Left lung (tissue), 14 donors: ENCODE measurements at places on chromosomes 12 and 14. TPM values are rescaled to one million over a fixed set of nuclear protein-coding genes. Genes with fewer than 3 reads are reported as not detected.

DNA sequence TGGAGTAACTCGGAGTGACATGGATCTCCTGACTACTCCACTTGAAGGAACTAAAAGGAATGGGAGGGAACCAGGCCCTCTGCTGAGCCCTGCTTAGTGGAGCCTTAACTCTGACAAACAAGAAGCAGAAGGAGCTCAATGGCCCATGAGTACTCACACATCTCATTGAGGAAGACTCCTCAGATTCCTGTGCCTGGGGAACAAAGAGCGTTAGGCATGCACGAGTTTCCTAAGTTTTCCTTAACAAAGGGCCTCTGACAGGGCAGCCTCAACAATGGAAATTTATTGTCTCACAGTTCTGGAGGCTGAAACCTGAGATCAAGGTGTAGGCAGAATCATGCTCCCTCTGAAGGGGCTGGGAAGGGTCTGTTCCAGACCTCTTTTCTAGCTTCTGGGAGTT is 185.7 kb upstream of the NTF3 start:
- DNase-seq: no peak

- no peak for DNase-seq
These were observed 33.1 kb upstream of the OASL start for GRCh38 chr12:121072147-121072546.

DNA sequence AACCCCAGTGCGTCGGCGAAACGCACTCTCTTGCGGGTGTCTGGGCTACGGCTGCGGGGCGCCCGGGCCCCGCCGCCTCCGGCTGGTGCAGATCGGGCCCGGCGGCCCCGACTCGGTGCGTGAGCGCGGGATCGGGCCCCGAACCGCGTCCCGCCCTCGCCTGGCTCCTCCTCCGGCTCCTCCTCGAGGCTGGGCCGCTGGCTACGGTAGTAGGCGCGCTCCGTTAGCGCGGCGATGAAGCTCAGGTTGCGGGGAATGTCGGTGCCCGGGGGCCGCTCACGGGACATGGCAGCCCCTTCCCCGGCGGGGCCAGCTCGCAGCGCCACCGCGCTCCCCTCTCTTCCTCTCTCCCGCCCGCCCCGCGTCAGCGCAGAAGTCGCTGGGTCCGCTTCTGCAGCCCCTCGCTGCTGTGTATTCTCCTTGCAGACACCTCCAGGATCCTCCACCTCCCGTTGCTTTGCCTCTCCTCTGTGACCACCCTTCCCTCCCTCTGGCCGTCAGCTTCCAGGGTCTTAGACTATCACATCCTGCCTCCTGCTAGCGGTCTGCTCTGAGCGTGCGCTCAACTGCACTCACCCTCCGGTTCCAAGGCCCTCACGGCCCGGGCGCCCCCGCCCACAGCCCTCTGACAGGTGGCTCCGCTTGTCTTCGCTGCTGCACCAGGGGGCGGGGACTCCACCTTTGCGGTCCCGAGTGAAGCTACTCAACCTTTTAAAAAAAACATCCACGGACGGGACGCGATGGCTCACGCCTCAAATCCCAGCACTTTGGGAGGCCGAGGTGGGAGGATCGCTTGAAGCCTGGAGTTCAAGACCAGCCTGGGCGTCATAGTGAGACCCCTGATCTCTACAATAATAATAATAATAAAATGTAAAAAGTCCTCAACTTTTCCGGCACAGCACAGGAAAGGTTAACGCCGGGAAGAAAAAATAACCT is at the start of gene PPP1R3E:
TSS of gene PPP1R3E (minus strand) at position 570 of the 936 bp plus-strand sequence. CDS start at position 287, 283 bp downstream.
- DNase-seq: peak; percentile 46

GRCh38 chr12:77343291-77343690 is 277.9 kb upstream of the E2F7 start:
- DNase-seq: no peak

DNA sequence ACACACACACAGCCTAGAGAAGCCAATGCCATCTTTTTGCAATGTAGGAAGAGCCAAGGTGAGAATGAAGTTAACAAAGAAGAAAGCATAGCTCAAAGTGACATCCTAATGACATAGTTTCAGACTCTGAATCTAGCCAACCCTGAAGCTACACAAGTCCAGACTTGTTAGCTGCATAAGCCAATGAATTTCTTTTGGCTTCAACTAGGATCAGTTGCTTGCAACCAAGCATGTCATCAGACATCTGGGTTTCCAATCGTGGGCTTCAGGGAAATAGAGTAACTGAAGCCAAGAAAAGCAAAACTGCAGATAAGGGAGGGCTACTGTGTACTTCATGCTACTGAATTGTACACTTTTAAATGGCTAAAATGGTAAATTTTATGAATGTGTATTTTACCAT is 4.4 kb upstream of the GPHN start:
- no peak for DNase-seq

ZNF605 gene
- 18.1 TPM for total RNA-seq

DNA sequence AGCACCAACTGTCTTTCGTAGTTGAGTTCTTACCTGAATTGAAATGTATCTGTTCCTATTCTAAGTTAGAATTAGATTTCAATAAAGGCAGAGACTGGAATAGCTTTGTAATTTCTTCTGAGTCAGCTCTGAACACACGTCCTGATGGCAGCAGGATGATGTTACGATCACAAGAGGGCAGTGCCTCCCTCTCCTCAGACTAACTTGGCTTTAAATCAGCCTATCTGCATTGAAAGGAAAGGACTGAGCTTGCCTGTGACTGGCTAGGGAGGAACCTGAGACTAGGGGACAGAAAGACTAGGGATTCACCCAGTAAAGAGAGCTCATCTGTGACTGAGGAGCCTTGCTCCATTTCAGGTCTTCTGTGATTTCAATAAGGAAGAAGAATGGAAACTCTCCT is 323.7 kb upstream of the OR4E1 start:
- DNase-seq: peak; percentile 27

DNA sequence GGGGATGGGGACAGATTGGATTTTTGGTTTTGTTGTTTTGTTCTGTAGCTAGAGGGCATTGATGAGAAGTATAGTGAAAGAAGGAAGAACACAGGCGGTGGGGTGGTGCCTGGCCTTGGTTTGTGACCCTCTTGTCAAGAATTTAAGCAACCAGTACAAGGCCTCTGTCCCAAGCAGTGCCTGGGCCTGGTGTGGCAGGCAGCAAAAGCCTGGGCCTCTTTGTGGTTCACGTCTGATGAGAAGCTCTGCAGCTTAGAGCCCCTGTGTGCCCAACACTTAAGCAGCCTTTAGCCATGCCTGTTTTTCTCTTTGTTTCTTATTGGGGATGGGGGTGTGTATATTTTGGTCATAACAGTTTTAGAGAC is 98.0 kb downstream of the PPP2R5C start:
- DNase-seq: no peak

GRCh38 chr12:54127538-54128259 is 61.1 kb downstream of the SMUG1 start:
- DNase-seq: no peak

GRCh38 chr12:1594006-1594260 is 448 bp downstream of the FBXL14 start:
- DNase-seq: no peak

PHLDA1 gene
- total RNA-seq: 15.8 TPM

GRCh38 chr12:43930032-43930431 is 94.2 kb downstream of the TMEM117 start:
- DNase-seq: no peak

DNA sequence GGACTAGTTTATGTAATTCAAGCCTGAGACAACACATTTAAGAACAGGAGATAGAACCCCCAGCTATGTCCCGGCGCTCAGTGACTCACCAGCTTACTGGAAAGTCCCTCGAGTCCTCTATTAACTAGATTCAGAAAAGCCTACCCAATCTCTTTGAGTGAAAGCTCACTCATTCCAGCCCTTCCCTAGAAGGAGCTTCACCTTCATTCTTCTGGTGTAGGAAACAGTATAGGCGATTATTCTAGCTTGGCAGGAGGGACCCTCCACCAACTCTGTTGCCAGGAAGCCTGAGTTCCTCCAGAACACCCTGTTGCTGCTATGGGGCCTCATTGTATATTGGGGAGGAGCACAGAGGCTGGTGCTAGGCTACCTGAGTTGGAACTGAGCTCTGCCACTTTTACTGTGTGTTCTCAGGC is 57.2 kb upstream of the AEBP2 start:
- no peak for DNase-seq

GRCh38 chr12:99418379-99418778 is 229.2 kb upstream of the GARIN6 start:
- DNase-seq: no peak

DNA sequence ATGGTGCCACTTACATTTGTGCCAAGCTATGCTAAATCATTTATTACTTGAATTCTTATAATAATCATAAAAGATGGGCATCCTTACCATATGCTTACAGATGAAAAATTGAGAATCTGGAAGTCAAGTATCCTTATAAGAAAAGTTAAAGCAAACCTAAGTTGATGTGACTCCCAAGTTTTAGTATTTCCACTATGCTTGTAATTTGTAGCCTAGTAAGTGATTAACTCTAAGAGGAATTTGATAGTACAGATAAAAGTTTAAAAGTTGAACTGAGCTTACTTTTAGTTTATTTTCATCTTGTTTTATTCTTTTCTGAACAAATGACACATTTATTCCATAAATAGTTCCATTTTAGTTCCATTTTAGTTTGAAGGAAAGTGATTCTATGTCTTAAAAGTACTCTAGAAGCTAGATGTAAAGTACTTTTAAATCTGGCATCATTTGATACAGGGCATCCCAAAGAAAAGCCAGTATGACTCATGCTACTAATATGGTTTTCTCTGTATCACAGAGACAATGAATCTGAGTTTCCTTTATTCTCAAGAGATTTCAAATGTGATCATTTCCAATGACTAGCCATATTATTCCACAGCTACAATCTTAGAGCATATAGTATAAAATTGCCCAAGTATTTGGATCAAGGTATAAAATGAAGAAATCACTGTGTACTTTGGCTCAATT is 596.0 kb downstream of the SLC16A7 start:
- DNase-seq: no peak

LTB4R gene
- total RNA-seq: 26.1 TPM

GRCh38 chr14:55190906-55191202 is 531 bp downstream of the DLGAP5 start:
- DNase-seq: no peak

GRCh38 chr12:102769323-102769916 is 147.6 kb downstream of the PAH start:
- DNase-seq: no peak

DNA sequence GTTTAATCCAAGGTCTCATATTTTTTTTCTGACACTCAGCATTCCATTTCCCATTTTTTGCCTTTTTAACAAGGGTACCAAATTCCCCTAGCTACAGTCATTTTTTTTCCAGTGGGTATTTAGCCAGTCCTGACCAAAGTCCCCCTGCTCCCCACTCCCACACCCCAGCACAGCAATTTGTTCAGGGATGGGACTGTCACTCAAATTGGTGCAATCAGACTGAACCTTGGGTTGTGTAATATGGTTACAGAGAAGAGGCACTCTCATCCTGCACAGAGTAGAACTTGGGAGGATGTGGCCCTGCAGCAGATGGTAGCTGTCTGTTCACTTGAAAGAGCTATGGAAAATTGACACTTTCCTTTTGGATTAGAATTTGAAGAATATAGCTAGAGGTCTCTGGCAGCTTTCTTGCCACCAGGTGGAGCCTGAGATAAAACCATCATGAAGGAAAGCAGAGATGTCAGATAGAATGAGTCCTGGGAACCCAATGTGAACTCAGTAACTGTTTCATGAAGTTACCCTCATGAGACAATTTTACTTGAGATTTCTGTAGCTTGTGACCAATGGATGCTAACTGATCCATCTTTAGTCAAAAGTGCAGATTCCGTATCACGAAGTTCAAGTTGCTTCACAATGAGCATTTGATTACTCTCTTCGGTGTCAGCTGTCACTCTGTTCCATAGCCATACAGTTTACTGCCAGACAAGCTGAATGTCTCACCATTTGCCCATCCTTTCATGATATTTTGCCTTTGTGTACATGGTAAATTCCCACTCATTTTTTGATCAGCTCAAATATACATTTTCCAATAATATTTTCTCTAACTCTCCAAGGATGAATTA is 394.0 kb upstream of the SYT1 start:
- DNase-seq: no peak

GRCh38 chr12:124563401-124563800 is 4.0 kb downstream of the NCOR2 start:
- no peak for DNase-seq

CAPZA3 gene
- not detected for total RNA-seq

DDX23 gene
- 66.5 TPM for total RNA-seq

DNA sequence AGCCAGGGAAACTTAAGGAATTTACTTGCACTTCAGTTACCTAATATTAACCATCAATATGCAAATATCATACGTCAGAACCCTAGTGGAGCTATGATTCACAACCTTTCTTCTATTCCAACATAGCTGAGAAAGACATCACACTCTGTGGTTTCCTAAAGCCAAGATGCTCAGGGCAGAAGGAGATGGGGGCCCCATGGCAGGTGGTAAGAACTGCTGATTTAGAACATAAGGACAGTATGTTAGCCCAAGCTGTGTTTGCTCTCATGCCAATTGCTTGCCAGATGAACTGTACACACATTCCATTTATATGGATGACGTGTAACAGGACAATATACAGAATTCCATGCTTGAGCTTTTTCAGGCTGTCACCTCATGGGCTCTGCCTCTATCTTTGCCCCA is 34.6 kb downstream of the HECTD4 start:
- no peak for DNase-seq

- no peak for DNase-seq
These were observed 45.2 kb downstream of the VEZT start for GRCh38 chr12:95262808-95263207.

GRCh38 chr14:105250986-105251385 is 2.7 kb downstream of the BTBD6 start:
- DNase-seq: no peak

KERA gene
- total RNA-seq: 0.13 TPM

DNA sequence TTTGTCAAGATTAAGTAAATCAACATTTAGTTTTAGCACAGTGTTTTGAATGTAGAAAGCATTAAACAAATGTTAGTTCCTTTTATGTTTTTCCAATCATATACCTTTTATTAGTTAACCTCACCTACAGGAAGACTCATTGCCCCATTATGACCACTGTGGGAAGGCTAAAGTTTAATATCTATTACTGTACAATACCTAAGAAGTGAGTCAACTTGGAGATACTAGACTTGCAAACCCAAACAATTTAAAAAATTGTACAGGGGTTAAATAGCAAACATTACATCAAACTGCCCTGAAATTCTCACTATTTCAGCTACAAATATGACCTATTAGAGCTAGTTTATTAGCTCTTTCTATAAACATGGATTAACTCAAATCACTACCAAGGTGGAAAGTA is 8.6 kb upstream of the G2E3 start:
- DNase-seq: no peak

PTCSC3 gene
- not detected for total RNA-seq
